ENCODE measurements at places on chromosomes 6 and 20.
A peak's percentile ranks its signal among the peaks of the same experiment; 100 is the strongest.

GRCh38 chr20:4609511-4609910 is 112.2 kb upstream of the PRND start:
- DNase-seq, result no peak

DNA sequence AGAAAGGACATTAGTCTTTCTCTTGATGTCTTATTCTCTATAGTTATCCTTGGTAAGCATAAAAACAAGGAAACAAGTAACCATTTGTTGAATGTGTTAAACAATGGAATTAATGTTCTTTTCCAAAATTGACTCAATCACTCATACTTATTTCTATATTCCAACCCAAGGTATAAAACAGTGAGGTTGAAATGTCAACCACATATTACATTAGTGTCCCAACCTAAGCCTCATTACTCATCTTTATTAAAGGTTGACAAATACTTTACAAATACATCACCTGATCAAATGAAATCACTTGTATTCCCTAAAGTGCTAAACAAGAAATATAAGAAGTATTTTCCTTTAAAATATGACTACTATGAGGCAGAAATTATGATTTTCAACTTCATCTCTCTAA is 100.5 kb downstream of the ASCC3 start:
- DNase-seq, result no peak

DNA sequence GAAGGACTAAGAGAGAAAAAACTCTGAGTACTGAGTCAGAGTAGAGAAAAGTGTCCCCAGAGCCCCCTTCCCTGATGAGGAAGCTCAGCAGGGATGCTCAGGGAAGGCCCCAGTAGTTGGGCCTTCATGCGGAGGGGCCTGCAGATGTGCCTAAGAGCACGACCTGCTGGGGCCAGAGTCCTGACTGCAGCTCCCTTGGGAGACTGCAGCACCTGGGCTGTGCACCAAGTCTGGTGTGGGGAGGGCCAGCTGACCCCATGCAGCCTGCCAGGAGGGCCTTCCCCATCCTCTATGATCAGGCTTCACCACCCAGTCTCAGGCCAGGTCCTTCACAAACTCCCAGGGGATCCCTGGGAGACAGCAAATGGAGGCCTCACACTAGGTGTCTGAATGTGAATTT is 130.4 kb downstream of the FNDC1 start:
- DNase-seq, result peak; percentile 14

- DNase-seq, result no peak
Measured at GRCh38 chr6:130432838-130433237, 67.0 kb downstream of the TMEM200A start.

- DNase-seq, result no peak
Measured at GRCh38 chr6:107129370-107129925, 14.1 kb upstream of the BEND3 start.

GRCh38 chr6:26187981-26188635 is 100.9 kb downstream of the HFE start:
- no peak for DNase-seq

DNA sequence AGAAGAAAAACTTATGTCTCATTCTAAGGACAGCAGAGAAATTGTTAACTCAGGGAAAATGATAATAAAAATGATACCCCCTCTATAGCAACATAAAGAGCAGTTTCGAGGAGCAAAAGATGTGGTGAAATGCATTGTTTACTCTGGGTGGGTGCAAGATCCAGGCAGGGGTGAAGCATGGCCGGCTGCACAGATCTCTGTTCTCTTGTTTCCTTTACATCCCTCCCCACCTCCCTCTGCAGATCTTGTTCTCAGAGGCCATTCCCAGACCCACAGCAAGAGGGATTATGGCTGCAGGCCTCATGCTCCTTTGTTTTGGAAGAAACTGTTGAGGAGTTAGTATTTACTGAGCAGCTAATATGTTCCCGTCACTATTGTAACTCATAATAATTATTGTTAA is 1.8 kb downstream of the BTN3A1 start:
- no peak for DNase-seq

- no peak for DNase-seq
Measured at GRCh38 chr6:78844899-78845298, 22.5 kb upstream of the IRAK1BP1 start.

DNA sequence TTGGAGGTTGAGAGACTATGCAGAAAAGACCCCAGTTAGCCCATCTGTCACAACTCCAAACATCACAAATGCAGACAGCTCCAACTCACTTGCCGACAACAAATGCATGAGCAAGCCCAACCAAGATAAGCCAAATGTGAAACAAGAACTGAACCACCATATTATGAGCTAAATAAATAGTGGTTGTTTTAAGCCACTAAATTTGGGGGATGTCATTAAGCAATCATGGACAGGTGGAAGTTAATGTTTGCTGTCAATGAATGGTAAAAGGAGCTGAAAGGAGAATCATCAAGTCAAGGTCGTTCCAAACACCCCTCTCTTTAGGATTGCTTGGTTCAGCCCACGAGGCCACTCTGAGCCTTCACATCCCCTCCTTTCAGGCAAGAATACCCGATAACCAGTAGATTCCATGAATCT is 71.2 kb upstream of the PLCB4 start:
- DNase-seq, result no peak

DNA sequence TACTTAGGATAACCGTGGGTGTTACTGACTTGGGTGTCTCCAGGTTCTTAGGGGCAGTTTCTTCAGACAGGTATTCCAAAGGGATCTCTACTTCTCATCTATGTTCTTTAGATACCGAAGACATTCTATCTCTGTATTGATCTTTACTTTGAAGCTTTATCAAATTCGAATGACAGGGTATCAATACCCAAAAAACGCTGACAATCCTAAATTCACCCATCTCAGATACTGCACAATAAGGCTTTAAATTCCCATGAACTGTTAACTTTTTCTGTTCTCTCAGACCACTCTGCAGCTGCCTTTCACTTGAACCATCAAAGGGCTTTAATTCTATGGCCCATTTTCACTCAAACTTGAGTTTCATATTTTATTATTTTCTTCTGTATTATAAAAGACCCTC is 72.1 kb downstream of the ZDHHC14 start:
- DNase-seq, result no peak

GRCh38 chr20:21322921-21323331 is 19.8 kb downstream of the XRN2 start:
- no peak for DNase-seq

DNA sequence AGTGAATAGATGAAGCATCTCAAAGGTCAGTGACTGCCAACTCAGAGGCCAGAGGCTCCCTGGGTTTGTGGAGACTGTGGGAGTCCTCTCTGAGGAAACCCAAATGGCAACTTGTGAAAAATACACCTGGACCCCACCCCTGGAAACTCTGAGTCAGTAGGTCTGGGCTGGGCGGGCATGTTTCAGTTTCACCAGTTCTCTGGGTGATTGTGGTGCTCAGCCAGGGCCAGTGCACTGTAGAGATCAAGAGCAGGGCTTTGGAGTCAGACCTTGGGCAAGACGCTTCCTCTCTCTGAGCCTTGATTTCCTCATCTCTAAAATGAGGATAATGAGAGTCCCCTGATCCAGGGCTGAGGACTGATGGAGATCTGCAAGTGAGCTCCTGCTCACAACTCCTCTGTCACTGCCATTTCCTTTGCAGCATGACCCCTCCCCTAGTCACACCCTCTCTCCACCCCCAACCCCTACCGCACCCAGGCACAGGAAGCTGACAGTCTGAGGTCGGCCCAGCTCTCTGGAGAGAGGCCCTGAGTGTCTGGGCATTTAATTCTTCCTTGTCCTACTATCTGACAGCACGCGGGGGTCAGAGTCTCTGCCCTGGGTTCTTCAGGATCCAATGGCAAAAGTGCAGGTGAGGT is 5.1 kb downstream of the DEF6 start:
- peak; percentile 73 for DNase-seq

DNA sequence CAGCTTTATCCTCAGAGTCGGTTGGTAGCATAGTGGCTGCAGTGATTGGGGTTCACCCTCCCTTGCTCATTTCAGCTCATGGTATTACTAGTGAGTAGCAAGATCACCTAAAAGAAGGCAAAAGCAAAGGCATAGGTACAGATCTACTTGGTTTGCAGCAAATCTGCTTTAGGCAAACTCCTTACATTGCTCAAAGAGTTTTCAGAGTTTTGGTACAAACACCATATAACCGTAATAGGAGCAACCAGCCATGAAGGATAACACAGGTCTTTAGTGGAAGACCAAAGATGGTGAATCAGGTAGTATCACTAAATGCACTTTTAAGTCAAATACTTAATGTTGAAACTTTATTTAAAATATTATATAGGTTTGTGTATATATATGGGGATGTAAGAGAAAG is 172.9 kb downstream of the ARID1B start:
- no peak for DNase-seq

- DNase-seq, result no peak
Measured at GRCh38 chr6:41670703-41671360, 32.6 kb downstream of the MDFI start.

- no peak for DNase-seq
Measured at GRCh38 chr6:74409447-74409846, 713.4 kb downstream of the CD109 start.

- peak; percentile 86 for DNase-seq
Measured at GRCh38 chr6:41734666-41735426, 562 bp downstream of the TFEB start.

- DNase-seq, result no peak
Measured at GRCh38 chr6:148347441-148348054, 4.9 kb downstream of the SASH1 start.

GRCh38 chr20:38205001-38205400 is 39.9 kb upstream of the TGM2 start:
- no peak for DNase-seq

GRCh38 chr20:13037727-13038126 is 29.0 kb downstream of the SPTLC3 start:
- DNase-seq, result no peak

GRCh38 chr20:46375771-46376170 is 30.6 kb downstream of the ELMO2 start:
- no peak for DNase-seq

GRCh38 chr20:61350500-61351250 is 98.6 kb downstream of the CDH4 start:
- DNase-seq, result no peak

DNA sequence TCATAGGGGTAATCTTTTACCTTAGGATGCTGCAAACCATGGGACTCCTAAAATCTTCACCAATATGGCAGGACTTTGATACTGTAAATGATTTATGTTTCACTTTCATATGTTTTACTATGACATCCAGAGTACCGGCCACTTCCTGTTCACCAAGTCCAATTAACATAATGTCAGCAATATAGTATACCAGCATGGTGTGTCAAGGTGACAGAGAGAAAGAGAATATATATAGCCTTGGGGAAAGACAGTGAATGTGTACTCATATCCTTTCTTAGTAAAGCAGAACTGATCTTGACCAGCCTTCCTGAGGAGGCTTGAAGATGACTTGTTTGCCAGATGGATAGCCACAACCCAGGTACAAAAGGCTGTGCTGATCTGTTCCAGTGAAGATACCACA is 127.9 kb downstream of the NRN1 start:
- no peak for DNase-seq

DNA sequence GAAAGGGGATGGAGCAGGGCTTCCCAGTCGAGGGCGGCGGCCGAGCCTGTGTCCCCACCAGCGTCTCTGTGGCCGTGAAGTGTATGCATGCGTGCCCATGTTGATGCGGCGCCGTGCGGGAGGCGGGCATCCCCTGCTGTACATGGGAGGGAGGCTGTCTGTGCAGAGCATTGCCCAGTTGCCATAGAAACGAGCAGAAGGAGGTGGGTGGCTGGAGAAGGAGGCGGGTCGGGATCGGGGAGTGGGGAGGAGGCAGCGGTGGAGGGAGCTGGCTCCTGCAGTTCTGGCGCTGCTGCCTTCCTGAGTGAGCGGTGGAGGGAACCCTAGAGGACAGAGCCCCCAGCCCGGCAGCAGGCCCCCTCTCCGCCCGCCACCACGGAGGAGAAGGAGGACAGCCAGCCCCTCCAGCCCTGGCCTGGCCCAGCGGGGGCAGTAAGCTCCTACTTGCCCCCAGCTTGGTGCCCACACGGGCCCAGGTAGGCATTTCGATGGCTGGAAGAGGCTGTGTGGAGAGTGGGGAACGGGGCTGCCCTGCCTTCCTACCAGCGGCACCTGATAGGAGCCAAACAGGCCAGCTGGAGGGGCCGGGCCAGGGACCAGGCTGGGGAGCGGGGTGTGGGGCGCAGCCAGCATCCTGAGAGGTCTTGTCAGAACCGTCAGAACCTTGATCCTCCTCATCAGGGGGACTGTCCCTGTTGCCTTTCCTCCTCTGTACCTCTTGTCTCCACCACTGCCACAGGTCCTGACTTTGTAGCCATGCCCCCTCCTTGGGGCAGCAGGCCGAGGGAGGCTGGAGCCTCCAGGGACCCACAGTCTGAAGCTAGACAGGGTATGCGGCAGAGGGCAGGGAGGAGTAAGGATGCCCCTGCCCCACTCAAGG is 41.3 kb downstream of the SPDEF start:
- DNase-seq, result no peak

DNA sequence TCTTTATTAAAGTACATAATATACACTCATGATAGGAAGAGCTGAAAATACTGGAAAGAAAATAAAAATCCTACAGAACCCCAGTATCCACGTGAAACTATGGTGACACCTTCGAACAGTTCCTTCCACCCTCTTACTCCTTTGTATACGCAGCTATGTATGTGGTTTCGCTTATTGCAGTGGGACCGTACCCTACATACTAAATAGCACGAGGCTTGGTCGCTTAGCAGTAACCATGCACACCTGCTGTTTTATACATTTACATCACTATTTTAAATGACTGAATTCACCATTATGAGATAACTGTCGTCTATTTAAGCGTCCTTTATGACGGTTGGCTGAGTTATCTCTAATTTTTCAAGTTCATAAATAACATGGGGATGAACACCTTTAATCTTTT is 400.1 kb downstream of the CDH4 start:
- DNase-seq, result no peak

- DNase-seq, result no peak
Measured at GRCh38 chr6:164533045-164533362, 776.4 kb downstream of the C6orf118 start.

GRCh38 chr6:37865504-37865903 is 46.0 kb downstream of the ZFAND3 start:
- no peak for DNase-seq

- DNase-seq, result no peak
Measured at GRCh38 chr6:4346659-4347333, 211.4 kb upstream of the ECI2 start.

DNA sequence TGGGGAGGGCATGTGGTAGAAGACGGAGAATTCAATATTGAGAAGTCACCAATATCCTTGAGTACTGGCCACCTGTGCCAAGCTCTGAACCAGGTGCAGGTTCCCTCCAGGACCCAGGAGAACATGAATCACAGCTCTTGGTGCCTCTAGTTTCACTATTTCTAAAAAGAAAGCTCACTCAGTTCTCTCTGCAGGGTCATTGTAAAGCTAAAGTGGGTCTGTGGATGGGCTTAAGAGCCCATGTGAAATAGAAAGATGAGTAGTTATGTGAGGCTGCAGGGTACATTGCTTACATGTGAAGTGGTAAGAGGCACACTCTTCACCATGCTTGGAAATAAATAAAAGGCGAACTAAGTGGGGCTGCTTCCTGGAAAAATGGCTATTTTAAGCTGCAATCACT is 43.6 kb downstream of the ZNF831 start:
- no peak for DNase-seq

GRCh38 chr20:30892541-30893345 is 364.7 kb upstream of the DEFB115 start:
- no peak for DNase-seq

- no peak for DNase-seq
Measured at GRCh38 chr20:50724851-50725723, 6.3 kb upstream of the PARD6B start.

GRCh38 chr20:25485872-25486271 is 78.4 kb downstream of the GINS1 start:
- no peak for DNase-seq

- peak; percentile 98 for DNase-seq
Measured at GRCh38 chr6:166999145-166999883, at the start of gene CEP43. TSS of gene CEP43 (plus strand) at chr6:166999397. CDS start at chr6:166999413, 16 bp downstream.

GRCh38 chr6:37058084-37058586 is 52.7 kb downstream of the FGD2 start:
- DNase-seq, result no peak

All from germinal center (tissue), 1 donor.